ENCODE measurements at places on chromosomes 6 and 20.

DNA sequence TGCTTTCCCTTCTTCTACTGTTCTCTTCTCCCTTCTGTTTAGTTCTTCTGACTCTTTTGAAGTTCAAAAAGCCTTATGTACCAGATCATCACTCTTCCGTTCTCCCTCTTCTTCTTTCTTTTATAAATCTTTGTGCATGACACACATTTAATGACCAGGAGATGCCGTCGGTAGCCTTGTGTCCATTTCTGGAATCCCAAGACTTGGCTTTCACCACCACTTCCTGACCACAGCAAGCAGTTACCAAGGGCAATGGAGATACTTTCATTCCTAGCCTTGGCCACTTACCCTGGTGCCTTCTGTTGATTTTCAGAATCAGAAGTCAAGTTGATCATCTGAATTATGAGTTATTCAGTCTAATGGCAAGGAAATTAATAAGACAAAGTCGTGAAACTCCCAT, 268.5 kb upstream of the QKI start:
- no peak for DNase-seq

DNA sequence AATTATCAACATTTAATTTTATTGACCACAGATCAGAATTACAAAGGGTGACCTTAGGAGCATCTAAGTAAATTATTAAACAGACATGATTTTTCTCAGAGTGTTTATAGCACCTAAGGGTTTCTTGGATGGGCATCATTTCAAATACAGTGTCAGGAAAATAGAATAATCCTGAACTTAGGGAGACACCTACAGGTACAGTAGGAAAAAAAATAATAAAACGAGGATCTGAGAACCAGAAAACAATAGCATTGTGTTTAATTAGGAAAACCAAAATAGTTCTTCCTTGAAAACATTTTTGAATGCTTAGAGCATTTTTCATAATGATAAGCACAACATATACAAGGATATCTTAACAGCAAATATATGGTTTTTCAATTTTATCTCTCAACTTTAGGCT, 39.2 kb downstream of the MMUT start:
- DNase-seq = no peak

DNA sequence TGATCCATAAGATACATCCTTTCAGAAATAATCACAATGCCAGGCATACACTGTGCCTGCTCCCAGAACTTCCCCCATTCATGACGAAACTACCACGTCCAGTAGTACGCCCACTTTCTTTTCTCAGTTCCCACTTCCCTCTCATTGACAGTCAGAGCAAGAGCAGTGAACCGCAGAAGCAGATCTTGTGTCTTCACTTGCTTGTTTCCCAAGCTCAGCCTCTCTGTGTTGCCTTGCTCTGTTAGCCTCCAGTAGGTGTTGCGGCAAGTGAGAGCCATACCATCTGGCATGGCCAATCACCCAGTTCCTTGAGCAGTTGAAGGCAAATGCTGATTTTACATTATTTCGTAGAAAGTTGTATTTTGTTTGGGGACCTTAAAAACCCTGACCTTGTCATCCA, 11.7 kb downstream of the UST start:
- DNase-seq = no peak

DNA sequence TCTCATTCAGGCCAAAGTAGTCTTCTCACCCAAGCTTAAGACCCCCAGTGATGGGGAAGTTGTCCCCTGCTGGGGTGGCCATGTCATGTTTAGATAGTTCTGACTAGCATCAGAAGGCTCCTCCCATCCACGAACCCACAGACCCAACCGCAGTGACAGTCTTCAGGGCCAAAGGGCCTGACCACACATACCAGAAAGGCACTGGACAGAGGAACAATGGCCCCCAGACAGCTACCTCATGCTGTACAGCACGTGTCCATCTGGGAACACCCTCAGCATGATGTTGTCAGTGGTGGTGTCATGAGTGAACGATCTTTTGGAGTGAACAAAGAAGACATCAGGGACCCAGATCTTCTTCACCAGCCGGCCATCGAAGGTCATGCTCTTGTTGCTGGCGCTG, 46.3 kb downstream of the GABRR2 start:
- DNase-seq = no peak

- DNase-seq = no peak
These were observed 393.8 kb downstream of the CDH26 start for GRCh38 chr20:60352017-60352416.

GRCh38 chr6:168695701-168696100, 254.7 kb downstream of the SMOC2 start:
- no peak for DNase-seq

GRCh38 chr20:47701612-47702011, 83.7 kb downstream of the SULF2 start:
- DNase-seq = no peak

- DNase-seq = no peak
These were observed 46.8 kb downstream of the RANBP9 start for GRCh38 chr6:13664703-13665352.

GRCh38 chr6:24961852-24962251, 26.1 kb upstream of the RIPOR2 start:
- DNase-seq = no peak

GRCh38 chr6:126603410-126603809, 263.5 kb downstream of the CENPW start:
- DNase-seq = no peak

DNA sequence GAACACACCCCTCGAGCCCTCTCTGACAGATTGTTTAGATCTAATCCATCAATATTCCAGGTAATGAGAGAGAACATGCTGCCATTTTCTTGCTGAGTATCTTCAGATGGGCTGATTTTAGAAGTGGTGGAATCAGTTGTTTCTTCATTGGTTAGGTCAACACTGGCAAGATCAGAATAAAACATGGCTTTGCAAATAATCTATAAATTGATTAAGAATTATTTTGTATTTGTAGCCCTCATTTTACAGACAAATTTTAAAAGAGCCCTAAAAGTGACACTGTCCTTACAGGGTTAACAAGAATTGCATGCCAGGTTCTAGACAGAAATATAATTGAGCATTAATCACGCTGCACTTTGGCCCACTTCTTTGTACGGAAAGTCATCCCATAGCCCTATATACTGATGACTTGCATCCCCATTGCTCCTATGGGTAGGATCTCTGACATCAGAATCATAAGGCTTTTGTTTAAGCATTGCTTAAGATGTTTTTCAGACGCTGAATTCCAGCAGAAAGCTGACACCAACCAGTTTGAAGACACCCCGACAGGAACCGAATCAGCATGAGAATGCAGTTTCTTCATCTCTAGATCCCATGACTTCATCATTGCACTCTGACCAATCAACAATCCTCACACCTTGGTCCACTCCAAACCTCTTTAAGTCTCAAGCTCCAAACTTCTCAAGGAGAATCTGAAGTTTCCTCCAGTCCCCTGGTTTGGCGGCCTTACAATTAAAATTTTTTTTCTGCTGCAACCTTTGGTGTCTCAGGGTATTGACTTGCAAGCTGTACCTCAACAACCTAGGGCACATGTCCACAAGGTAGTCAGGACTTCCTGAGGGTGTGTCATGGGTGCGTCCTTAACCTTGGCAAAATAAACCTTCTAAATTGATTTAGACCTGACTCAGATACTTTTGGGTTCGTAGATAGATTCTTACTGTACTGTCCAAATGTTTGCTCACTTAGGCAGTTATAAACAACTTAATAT, 7.8 kb downstream of the TDP2 start:
- no peak for DNase-seq

GRCh38 chr6:170208651-170209353, 82.1 kb downstream of the DLL1 start:
- no peak for DNase-seq

- no peak for DNase-seq
These were observed 49.9 kb downstream of the CLIC5 start for GRCh38 chr6:45965792-45966191.

GRCh38 chr6:63475707-63476106, 96.6 kb upstream of the LOC128125822 start:
- no peak for DNase-seq

Measured in activated T-helper 1 cell treated with Interleukin-2 at 50 U/mL for 16 hours (primary cell).